Cortex of kidney (tissue), 1 donor: ENCODE measurements at places on chromosomes 2 and 18.

DNA sequence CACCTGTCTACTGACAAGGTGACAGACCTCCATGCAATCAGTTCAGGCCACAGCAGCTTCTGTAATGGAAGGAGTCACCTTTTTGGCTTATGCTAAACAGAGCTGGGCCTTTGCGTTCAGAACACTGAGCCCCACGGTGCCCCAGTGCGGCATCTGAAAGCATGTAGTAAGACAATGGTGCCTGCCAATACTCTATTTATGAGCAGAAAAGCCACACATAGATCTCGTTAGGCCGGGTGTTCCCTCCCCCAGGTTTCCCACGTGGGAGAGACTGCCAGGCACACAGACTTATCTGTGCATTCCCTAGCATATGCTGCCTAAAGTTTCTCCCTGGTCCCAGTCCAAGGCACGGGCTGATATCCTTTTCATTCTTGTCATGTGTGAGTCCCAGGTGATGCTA, 150.9 kb downstream of the ACTR3 start:
- no peak for DNase-seq

DNA sequence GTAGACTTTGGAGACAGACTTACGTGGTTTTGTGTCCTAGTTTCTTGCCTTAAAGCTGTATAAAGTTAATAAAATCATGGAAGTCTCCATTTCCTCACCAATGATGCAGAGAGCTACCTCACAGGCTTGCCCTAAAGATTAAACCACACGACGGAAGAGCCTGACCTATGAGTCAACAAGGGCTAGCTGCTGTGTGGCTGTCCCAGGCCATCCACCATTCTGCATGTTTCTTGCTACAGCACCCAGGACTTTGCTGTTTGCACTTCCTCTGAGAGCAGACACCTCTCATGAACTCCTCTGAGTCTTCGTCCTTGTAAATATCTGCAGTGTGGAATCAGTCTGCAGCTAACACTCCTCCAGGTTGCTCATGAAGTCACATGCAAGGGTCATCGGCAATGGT, 160.0 kb upstream of the TRIB2 start:
- no peak for DNase-seq

- no peak for DNase-seq
Measured at GRCh38 chr2:43136876-43137275, 89.5 kb downstream of the ZFP36L2 start.

DNA sequence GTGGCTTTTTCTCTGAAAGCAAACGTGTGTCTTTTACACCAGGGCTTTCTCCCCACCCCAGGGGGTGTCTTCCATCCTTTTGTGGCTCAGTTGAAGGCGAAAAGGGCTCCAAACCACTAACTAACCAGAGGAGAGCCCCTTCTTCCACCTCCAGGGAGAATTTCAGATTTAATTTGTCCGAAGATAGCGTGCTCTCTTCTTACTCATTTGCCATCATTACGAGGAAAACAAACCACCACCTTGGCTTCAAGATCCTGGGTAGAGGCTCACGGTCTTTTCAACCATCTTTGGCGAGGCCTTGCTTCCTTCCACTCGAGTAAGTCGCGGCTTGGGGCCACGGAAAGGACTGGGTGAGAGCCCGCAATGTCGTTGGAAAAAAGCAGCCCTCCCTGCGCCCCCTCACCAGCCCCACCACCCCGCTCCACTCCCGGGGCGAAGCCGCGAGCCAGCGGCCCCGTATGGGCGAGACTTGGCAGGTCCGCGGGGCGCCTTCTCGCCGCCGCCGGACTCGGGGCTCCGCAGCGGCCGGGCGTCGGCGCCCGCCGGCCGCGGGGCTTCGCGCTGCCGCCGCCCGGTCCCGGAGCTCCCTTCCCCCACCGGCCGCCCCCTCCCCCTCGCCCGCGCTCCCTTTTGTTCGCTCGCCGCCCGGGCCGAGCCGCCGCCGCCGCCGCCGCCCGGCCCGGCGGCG, 1.7 kb upstream of the ZNF532 start:
- DNase-seq: no peak

- DNase-seq: no peak
Measured at GRCh38 chr18:14924226-14924625, 176.3 kb downstream of the ANKRD30B start.

GRCh38 chr2:43469094-43469493, 126.7 kb downstream of the THADA start:
- no peak for DNase-seq

- no peak for DNase-seq
Measured at GRCh38 chr2:42048299-42049220, 739 bp downstream of the PKDCC start.

DNA sequence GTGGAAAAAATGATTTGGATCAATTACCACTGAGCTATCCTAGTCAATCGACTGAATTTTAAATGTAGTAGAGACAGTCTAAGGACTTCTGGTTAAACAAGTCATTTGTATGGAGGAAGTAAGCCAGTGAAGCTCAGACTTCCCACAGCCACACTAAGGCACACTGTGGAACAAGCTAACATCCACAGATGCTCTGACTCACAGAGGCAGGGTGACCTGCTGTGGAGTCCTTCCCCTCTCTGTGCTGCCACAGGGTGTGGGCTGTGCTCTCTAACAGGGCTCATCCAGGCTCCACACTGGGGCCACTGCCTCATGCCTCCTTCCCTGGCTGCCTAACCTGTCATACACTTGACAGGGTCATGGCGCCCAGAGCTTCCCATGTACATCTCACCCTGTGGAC, 351.0 kb downstream of the GALR1 start:
- DNase-seq: no peak

DNA sequence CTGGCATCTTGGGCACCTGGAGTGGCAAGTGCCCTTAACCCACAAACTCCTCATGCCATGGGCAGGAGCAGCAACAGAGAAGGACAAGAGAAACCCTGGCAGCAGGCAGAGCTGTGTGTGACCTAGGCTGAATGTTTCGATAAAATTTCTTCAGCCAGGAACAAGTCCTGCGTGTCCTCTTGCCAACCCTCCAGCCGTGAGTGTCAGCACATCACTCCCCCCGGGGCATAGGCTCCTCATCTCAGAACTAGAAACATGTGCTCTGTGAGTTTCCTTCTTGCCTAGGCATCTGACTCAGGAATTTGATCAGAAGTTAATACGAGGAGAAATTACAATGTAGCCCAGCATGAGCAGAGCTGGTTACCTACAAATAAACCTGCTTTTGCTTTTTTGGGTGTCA, 2.2 kb downstream of the ABCG8 start:
- DNase-seq: no peak

GRCh38 chr2:169828141-169828811, 1.0 kb downstream of the UBR3 start:
- no peak for DNase-seq

GRCh38 chr2:67783026-67783425, 279.8 kb downstream of the C1D start:
- DNase-seq: no peak

DNA sequence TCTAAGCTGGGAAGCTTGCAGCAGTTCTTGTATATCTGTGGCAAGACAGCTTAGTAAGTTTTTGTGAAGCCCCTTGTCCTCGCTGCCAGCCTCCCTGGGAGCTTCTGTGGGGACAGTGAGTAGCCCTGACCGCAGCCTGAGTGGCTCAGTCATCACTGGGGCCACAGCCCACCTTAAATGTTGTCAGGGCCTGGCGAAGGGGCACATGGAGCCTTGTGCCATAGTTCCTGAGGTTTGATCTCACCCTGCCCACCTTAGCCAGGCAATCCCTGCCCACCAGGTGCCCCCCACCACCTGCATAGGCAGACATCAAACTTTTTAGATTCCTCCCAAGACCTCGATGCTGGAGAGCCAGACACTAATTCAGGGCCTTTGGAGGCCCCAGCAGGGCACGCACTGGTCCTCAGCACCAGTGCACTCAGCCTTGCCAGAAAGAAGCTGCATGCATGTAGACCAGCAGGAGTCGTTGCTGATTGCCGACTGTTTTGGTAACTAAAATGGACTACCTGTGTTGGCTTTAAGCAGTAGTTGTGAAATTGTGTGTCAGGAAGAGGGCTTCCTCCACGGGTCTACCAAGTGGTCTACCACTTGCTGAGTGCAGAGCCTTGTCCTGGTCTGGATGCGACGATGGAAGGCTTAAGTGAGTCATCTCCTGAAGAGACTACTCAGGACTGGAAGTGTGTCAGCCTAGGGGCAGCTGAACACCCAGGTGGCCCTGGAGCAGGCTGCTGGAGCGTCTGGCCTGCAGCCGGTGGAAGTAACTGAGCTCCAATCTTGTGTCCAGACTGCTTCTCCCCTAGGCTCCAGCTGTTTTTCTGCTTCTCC, 233.1 kb downstream of the SEPTIN10 start:
- no peak for DNase-seq

DNA sequence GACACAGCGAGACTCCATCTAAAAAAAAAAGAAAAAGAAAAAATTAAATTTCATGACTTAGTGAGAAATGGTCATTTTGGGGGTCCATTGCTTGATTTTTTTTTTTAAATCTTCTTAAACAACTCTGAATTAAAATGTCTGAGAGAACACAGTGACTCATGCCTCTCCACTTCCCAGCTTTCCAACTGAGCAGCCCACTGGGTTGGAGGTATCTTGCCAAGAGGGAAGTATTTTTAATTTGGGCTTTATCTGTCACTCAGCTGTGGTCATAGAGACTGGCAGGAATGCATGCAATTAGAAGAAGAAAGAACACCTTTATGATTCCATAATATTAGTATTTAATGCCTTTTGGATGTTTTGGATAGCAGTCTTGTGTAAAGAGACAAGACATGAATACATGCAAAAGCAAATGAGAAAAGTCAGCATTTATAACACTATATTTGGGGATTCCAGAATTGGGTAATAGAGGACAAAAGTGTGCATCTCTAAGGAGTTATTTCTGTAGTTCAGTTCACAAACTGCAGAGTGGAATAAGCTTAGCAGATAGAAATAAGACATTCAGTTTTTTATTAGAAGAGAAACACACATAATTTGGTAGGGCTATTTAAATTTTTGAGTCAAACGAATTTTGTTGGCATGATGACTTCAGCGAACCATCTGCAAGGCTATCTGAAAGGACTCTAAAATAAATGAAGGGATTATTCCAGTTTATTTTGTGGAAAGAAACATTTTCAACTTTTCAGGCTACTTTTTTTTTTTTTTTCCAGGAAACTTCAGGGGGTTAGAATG, 254.8 kb downstream of the TGIF1 start:
- DNase-seq: no peak

GRCh38 chr2:40665493-40666232, 213.8 kb upstream of the SLC8A1 start:
- no peak for DNase-seq

DNA sequence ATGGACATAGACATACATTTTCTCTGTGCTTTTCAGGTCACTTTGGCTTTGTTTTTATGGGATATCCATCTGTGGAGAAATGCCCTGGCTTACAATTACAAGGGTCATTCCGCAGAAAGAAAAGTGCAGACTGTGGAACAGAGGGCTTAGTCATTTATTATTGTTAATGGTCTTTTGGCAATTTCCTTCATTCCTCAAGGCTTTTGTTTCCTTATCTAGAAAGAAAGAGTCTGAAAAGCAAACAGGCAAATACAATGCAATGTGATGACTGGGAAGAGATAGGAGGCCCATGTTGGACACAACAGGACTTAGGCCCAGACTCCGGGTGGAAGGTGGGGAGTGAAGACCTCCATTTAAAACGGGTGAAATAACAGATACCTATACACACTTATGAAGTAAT, 129.5 kb upstream of the CAVIN2 start:
- no peak for DNase-seq

- DNase-seq: no peak
Measured at GRCh38 chr18:38545071-38545470, 979.5 kb upstream of the CELF4 start.

- no peak for DNase-seq
Measured at GRCh38 chr18:58362027-58362575, 266.8 kb downstream of the ALPK2 start.

- no peak for DNase-seq
Measured at GRCh38 chr2:16114836-16115235, 174.5 kb downstream of the MYCN start.

DNA sequence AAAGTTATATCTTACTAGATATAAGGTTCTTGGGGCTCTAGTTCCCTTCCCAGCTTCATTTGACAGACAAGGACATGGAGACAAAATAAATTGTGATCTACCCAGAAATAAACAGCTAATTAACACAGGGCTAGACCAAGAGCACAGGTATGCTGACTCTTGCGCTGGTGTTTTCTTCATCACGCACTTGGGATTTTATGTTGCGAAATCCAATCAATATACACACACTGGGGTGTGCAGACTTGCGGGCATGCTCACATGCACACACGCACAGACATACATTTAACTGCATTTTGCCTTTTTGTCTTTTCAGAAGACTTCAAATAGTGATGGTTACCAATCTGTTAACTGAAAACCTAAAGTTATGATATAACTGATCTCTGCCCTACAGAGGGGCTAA, 91.2 kb downstream of the LRATD1 start:
- DNase-seq: no peak

DNA sequence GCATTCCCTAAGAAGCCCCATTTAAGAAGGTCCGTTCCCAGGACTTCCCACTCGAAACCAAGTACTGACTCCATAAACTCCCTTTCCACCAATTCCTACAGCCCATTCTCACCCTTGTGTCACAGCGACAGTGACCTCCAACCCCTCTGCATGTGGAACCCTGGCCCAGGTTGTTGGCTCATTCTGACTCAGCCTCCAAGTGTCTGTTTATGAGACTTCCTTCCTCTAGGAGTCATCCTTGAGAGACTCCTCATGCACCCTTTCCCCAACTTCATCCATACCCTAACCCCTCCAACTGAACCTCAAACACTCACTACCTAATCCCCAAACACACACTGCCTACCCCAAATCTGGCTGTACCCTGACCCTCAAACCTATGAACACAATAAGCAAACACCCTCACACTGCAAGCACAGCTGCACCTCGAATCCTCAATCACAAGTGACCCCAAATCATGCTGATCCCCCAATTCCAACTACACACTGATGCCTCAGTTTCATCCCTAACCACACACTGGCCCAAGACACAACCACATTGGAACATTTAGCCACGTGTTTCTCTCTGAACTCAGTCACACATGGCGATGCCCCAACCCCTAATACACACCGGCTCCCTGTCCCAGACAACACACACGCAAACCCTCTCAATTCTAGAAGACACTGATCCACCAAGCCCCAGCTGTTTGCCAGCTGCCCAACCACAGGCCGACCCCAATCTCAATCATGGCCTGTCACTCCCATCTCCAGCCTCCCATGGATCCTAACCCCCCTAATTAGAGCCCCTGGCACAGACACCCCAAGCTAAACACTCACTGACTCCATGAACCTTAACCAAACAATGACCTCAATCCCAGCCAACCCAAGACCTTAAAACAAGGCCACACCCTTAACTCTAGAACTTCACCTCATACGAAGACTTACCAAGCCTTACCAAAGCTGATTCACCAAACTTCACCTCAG, 219.6 kb downstream of the CYP26B1 start:
- DNase-seq: no peak

- no peak for DNase-seq
Measured at GRCh38 chr2:80300954-80301353, 3.6 kb downstream of the LRRTM1 start.

- no peak for DNase-seq
Measured at GRCh38 chr2:45289997-45290709, 280.9 kb upstream of the SIX2 start.
